ENCODE measurements at places on chromosomes 5 and 9.
A peak's percentile ranks its signal among the peaks of the same experiment; 100 is the strongest.

DNA sequence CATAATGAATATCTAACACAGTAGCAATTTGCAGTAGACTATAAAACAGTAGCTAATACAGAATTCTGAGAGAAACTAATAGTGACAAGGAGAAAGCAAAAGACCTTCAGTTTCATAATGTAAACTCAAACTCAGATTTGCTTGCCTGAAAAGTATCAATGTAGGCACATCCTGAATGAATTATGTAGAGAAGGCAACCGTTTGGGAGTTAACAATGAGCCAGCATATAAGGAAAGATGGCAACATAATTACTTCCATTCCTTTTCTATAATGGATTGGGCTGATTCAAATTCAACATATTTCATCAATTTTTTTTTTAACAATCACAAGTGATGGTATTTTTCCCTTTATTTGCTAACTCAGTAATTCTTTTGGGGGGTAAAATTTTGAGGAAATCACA, 261.6 kb downstream of the SEMA5A start:
- DNase-seq = no peak

- no peak for DNase-seq
Observed at GRCh38 chr9:134381671-134382516, 55.6 kb downstream of the RXRA start.

DNA sequence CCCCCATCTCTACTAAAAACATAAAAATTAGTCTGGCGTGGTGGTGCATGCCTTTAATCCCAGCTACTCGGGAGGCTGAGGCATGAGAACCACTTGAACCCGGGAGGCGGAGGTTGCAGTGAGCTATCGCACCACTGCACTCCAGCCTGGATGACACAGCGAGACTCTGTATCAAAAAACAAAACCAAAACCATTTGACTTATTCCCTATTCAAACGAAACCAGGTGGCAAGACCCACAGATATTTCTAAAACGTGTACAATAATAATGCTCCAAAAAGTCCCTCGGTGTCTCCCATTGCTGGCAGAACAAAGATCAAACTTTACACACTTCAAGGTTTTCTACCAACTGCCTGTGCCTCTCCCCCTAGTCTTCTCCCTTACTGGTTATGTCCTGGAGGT, 29.8 kb downstream of the HMGCR start:
- DNase-seq = no peak

DNA sequence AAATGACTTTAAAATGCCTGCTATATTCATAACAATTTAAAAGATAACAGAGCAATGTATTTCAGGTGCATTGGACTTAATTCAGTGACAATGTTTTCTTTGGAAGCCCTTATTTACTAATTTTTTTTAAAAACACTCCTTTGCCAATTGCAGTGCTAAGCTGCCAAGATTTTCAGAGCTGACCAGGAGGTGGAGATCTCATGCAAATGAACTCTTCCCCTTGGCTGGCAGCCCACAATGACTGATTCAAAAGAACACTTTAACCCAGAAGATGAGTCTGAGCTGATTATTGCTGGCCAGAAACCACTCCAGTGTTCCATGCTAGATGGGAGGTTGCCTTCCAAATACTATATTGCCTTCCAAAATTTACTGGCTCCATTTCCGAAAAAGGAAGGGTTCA, 128.3 kb upstream of the CCNH start:
- peak; percentile 23 for DNase-seq

- DNase-seq = no peak
Observed at GRCh38 chr9:83988411-83988810, 7.8 kb downstream of the RMI1 start.

- no peak for DNase-seq
Observed at GRCh38 chr9:135224286-135224877, 136.9 kb downstream of the OLFM1 start.

DNA sequence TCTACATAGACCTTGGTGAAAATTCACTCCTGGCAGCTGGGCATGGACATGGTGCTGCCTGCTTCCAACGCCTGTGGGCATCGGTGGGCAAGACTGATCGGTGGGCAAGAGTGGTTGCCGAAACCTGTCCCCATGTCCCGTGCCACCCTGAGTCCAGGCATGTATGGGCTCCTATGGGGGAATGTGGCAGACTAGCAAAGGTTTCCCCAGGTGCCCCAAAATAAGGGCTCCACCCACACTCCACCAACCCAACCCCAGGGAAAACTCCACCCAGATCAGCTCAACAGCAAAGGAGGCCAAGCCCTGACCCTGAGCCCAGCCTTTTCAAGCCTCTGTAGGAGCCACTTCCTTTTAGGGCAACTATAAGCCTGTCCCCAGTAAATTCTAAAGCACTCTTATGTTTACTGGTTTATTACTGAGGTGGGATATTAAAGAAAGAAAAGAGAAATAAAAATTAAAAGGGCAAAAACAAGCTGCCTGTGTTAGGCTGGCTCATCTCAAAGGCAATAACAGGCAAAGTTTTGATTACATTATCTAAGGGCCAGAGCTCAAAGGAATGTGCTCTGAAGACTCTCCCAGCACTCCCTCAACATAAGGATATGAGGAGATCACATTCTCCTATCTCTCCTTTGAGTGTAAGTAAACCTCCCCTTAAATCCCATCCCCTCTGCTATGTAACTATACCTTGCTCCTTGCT, 8.9 kb upstream of the SPATA31E1 start:
- no peak for DNase-seq

GRCh38 chr5:169385636-169386035, 84.7 kb upstream of the SLIT3 start:
- DNase-seq = no peak

DNA sequence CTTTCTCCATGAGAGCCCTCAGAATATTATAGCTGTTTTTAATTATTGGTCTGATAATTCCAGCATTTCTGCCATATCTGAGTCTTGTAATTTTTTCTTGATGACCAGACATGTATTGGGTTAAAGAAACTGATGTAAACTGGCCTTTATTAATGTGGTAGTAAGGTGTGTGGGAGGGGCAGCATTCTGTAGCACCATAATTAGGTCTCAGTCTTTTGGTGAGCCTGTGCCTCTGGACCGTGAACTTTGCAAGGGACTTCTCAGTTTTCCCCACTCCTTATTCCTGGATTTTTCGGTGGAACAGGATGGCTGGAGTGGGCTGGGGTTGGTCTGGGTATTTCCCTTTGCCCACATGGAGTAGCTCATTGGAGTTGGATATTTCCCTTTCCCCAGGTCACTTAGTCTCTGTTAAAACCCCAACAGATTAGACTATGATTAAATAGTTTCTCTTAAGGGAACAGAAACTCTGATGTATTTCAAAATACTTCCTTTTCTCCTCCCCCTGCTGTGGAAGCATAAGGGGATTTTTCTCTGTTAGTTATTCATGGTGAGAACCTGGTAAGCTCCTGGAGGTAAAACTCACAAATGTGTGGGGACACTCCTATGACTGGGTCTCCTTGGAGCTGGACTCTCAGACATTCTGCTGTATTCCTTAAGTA, 52.4 kb downstream of the FSD1L start:
- no peak for DNase-seq

DNA sequence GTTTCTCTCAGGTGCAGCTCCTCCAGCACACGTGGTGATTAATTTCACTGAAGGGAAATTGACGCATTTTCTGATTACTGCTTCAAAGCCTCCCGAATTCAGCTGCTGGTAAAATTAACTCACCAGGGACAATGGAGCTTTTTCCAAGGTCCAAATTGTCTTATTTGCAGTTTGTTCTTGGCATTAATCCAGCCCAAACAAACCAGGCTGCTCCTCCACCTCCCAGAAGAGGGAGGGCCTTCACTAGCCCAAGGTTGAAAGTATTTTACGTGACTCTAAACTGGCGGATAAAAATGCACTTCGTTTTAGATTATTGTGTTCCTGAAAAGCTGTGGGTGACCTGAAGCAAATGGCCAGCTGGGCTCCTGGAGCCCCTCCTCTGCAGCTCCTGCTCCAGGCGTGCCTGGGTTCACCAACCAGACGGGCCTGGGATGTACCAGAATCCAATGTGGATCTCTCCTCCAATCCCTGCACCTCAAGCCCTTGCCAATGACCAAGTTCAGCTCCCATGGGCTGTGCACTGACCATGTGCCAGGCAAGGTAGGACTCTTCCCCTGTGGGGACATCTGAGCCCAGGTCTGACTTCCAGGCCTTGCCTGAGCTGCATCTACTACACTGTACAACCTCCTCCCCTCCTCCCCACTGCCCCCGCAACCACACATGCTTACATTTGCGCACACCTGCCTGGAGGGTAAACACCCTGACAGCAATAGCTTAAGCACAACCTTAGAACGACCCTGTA, 193.4 kb downstream of the CDK5RAP2 start:
- no peak for DNase-seq

DNA sequence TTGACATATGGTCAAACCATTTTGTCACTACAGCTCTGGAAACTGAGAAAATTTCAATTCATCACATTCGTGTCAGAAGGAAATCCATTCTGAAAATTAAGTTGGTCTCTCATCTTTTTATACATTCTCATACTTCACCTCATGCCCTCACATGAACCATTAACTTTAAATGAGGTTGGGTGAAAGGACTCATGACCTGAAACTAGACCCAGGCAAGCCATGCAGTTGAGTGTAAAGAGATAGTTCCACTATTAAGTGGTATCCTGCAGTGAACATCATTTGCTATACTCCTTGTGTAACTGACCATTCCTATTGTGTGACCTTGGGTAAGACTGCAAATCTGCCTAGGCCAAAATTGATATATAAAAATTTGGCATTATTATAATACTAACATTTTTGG, 299.6 kb upstream of the GRIN3A start:
- no peak for DNase-seq

GRCh38 chr5:15731699-15732098, 231.7 kb downstream of the FBXL7 start:
- no peak for DNase-seq

- no peak for DNase-seq
Observed at GRCh38 chr5:39117401-39117800, 43.2 kb upstream of the RICTOR start.

DNA sequence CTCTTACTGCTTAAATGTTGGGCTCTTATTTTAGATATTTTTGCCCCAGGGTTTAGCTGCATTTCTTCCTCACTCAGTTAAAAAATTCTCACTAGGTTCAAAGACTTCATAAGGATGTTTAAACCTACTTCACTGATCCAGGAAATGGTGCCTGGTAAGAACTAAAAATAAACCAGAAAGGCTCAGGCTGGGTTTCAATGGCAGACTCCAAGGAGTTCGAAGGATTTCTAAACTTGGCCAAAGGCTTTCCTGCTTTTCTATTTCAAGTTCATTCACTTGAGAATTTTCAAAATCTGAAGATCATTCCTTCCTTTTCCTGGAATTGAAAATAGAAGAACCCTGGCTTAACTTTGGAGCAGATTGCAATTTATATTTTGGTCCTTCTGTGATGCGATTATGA, 193.0 kb upstream of the MAP1B start:
- DNase-seq = no peak

GRCh38 chr9:6006749-6007057, 8.7 kb downstream of the RANBP6 start:
- DNase-seq = no peak

DNA sequence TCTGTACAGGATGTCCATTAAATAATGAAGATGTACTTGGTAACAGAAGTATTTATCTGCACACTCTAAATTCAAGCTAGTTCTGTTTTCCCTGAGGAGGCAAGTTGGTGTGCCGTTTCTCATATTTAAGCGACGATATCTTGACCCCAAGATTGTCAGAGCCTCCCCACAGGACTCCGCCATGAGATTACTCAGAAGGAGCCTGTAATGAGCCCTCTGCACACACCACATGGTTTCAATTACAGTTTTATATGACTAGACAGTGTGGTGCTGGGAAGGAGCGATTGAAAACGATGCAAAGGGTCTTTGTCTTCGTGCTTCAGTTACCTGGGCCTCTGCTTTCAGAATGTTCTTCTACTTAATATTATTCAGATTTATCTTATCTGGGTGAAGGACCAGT, 840.4 kb upstream of the WWC1 start:
- DNase-seq = no peak

Measured in neuronal stem cell (in vitro differentiated cells).